ENCODE measurements at places on chromosomes 4 and X. TPM values are rescaled to one million over a fixed set of nuclear protein-coding genes. Genes with fewer than 3 reads are reported as not detected.

The ADH6 gene
- total RNA-seq: 0.13 TPM

The EDA gene
- 8.1 TPM for total RNA-seq

The CHRNA9 gene
- total RNA-seq: 0.15 TPM

The ATG4A gene
- total RNA-seq: 9.7 TPM

The PHOX2B gene
- total RNA-seq: not detected

The FGG gene
- total RNA-seq: 3.6 TPM

The USP46 gene
- 16.3 TPM for total RNA-seq

The HAND2 gene
- total RNA-seq: not detected

The TBX22 gene
- not detected for total RNA-seq

The ASMTL gene
- 45.4 TPM for total RNA-seq

The LDB2 gene
- total RNA-seq: not detected

The DMP1 gene
- total RNA-seq: not detected

The TMPRSS11A gene
- total RNA-seq: not detected

The PIR gene
- not detected for total RNA-seq

The SGMS2 gene
- total RNA-seq: 0.25 TPM

The GAGE2A gene
- not detected for total RNA-seq

The MAB21L2 gene
- total RNA-seq: not detected

The RBMX2 gene
- 20.2 TPM for total RNA-seq

The RASGEF1B gene
- 8.1 TPM for total RNA-seq

The FHIP1A gene
- 2.7 TPM for total RNA-seq

The PLAC1 gene
- total RNA-seq: not detected

The SRP72 gene
- 99.5 TPM for total RNA-seq

The USP51 gene
- total RNA-seq: 1.7 TPM

The TRIM61 gene
- total RNA-seq: 0.38 TPM

The PALLD gene
- total RNA-seq: 0.56 TPM

The ASB12 gene
- total RNA-seq: 0.20 TPM

The CYSLTR1 gene
- total RNA-seq: 11.4 TPM

The MAGEB2 gene
- total RNA-seq: not detected

The RNF212 gene
- 4.4 TPM for total RNA-seq

The CCDC120 gene
- 8.5 TPM for total RNA-seq
